NCI-H2171 treated with DMSO at 0.1 percent for 48 hours (cell line): ENCODE measurements at places on chromosomes 4 and X.

DNA sequence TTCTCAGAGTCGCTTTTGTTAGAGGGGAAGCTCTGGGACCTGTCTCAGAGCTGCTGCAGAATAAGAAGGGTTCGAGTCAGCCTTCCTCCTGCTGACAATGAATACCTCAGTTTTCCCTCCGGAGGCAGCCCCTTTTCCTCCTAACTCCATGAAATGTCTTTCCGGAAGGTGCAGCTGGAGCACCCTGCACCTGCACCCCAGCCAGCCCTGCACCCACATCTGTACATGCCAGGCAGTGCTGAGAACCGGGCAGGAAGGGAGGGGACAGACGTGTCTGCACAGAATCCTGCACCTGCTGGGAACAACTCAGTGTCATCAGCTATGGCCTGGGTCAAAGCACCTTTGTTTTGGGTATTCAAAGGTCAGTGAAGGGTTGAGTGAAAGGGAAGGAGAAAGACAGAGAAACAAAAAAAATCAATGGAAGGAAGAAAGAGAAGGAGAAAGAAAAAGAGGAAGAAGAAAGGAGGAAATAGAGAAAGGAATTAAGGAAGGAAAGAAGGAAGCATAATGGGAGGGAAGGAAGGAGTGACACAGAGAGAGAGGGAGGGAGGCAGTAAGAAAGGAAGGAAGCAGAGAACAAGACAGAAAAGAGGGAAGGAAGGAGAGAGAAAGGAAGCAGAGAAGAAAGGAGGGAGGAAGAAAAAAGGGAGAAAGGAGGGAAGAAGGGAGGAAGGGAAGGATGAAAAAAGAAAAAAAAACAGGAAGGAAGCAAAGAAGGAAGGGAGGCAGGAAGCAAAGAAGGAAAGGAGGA lies 273.7 kb downstream of the DHRSX start:
- DNase-seq = no peak

DNA sequence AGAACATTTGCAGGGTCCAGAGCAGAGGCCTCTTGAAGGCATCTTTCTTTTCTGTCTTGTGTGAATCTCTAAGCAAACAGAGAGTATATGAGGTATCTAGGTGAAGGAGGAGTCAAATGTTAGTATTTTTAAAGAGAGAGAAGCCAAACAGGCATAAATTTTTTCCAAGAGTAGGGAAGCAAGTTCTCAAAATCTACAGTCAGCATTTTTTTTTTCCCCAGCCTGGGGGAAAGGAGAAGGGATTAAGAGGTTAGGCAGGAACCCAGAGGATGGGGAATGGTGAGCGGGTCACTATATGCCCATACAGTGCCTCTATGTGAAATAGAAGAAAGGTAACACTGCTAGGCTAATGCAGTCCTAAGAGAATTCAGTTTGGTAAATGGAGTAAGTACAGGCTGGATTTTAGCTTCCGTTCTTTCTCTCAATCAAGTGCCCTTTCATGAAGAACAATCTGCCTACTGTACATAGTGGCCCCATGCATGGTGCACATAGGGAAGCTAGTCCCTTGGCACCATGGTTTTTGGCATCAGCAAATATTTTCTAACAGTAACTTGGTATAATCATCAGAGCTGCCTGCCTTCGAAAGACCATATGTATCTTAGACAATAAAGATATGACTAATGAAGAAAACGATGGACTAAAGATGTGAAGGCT lies 163.1 kb upstream of the MAB21L2 start:
- DNase-seq = no peak

GRCh38 chr4:98150092-98150761 lies 7.0 kb upstream of the STPG2 start:
- DNase-seq = peak; percentile 7

GRCh38 chr4:122847931-122848330 lies 21.3 kb downstream of the FGF2 start:
- DNase-seq = no peak

DNA sequence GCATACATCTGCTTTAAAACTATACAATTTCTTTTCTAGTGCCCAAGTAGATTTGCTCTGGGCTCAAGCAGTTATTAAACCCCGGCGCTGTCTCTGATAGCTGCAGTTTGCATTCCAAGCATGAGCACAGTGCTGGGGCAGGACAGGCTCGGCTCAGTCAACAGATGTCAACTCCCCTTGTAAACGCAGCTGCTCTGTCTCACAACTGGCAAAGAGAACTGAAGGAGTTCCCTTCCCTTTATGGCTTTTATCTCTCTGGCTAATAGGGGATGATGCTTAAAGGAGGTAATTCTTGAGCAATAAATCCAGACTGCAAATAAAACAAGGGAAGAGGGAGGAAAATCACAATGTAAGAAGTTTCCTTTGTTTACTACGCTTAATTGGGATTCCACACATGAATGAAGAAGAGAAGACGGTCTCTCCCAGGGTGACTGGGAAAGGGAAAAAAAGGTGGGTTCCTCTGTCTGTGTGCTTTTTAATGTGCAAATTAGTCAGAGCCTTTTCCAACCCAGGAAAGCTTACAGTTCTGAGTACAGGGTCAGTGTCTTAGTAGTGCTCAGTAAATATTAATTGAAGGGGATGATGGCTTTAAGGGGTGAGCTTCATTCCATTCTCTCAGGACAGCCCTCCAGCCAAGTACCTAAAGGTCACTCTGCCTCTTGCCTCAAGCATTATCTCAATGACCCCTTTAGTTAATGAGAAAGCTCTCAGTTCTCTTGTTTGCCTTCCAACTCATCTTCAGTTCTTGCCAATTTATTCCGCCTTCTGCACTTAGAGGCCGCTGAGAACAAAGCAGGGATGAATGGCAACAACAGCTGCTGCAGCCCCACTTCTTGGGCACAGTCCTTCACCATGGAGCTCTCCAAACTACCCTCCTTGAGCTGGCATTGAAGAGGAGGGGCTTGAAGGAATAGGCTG lies 155.7 kb upstream of the JADE1 start:
- peak; percentile 12 for DNase-seq

DNA sequence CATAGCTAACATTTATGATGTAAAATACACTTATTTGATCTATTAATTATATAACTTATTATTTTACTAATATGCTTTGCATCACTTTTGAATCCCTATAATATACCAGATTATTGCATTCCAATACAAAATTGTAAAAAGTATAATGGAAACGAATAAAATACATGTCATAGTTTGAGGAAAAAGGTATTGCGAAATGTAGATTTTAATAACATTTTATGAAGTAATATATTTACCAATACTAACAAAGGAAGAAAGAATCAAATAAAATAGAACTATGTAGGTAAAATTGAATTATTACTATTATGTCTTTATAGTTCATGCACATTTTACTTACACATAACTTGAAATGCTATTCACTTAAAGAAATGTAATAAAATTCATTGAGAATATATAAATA lies 1300.2 kb downstream of the ADGRL3 start:
- no peak for DNase-seq

DNA sequence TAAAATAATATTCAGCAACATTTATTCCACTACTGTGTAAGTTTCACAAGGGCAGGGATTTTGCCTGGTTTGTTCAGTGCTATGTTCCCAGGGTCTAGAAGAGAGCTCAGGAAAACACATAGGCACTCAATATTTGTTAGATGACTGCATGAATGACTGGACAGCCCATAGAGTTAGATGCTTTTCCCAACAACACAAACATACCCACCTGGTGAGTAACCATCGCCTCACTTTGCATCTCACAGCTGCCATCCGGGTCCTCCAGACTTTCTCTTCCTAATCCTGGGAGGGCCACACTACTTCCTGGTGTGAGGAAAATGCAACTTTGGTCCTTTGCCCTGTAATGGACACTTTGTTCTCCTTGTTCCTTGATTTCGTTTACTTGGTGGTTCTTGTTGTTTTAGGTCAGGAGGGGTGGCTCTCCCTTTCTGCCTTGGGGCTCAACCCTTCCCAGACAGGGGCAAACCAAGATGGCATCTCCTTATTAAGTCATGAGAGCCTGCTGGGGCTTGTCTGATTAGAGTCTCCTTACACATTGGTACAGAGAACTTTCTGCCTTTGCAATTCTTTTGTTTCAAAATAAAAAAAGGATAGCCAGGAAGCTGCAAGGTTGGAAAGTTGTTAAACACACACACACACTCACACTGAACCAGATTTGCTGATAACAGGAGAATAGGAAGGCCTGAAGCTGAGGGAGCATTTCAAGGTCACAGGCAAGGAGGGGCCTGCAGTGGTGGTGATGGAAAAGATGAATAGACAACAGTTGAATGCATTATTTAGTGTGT lies 190.6 kb downstream of the MID1IP1 start:
- no peak for DNase-seq

GRCh38 chr4:110702326-110702725 lies 79.4 kb upstream of the PITX2 start:
- no peak for DNase-seq

DNA sequence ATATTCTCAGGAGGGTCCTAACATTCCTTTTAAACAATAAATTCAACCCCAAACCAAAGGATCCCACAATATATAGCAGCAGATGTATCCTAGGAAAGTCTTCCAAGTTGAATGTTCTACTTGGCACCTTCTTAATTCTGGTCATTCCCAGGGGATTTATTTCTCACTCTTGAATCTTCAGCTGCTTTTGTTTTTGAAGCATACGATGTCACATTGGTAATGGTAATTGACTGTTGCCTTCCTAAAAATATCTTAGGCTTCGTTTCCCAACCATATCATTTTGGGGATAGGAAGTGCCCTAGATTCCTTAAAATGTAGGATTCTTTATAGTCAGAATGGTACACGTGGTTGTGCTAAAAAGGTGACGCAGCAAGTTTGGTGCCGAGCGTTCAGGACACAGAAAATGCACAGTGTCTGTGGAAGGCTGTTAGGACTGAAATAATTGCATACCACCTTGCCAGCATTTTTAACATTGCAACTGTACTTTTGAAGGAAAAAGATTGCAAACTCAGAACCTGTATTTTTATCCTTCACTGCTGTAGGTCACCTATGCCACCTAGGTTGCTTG lies 8.1 kb downstream of the SNX25 start:
- DNase-seq = no peak

GRCh38 chr4:185626798-185627197 lies 91.5 kb upstream of the PDLIM3 start:
- DNase-seq = no peak
